NCI-H2081 treated with DMSO at 0.1 percent for 48 hours (cell line): ENCODE measurements at places on chromosomes 11 and 22.

DNA sequence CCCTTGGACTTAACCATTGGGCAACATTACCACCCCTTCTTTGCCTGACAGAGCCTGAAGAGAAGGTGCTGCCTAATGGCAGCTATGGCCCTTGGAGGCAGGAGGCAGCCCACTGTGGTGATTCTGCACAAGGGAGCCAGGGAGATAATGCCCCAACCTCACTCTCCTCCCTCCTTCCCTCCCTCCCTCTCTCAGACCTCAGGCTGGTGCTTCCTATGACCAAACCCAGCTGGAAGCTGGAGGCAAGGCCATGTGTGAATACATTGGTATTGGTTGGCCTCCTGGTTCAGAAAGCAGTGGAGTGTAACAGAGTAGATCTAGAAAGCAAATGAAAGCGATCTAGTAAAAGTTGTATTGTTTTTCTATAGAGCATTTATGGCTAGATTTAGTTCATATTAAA is 233.1 kb downstream of the CSNK2A3 start:
- DNase-seq: no peak

GRCh38 chr22:24525416-24526037 is 29.4 kb downstream of the GUCD1 start:
- DNase-seq: no peak

DNA sequence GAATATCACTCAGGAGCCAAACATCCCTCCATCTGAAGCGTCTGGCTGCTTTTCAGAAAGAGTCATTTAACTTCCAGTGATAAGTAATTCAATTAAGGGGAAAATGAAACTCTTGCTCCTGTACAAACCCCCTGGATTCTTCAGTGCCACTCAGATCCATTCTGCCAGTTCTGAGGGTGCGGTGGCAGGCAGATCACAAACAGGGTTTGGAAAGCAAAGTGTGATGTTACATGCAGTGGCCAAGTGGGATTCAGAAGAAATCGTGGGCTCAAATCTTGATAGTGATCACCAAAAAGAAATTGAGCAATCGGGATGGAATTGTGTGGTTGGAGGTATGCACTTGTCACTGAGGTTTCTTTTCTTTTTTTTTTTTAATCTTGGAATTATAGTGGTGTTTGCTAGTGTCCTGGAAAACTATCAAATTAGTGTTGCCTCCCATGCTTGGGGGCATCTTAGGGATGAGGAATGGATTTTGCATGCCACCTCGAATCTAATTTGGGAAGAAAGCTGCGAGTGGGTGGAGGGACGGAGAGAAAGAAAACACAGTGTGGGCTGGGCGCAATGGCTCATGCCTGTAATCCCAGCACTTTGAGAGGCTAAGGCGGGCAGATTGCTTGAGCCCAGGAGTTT is 22.5 kb upstream of the RTL6 start:
- no peak for DNase-seq

- no peak for DNase-seq
Observed at GRCh38 chr22:50739894-50740293, 1.9 kb downstream of the ACR start.

DNA sequence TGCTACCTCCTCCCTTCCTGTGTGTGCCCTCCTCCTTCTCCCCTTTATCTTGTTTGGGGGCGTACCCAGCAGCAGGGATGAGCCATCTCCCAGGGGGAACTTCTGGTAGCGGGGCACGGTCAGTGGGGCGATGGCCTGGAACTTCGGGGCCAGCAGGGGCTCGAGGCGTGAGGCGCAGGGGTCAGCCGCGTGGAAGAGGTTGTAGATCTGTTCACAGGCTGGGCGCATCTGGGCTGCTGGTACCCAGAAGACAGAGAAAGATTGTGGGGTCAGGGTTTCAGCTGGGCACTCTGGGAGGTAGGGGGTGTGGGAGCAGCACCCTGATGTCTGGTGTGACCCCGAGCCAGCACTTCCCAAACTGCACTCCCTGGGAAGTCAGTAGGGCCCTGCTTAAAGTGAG is 9.1 kb downstream of the PITPNM1 start:
- no peak for DNase-seq

GRCh38 chr11:73983741-73984538 is 1.3 kb upstream of the UCP2 start:
- no peak for DNase-seq

DNA sequence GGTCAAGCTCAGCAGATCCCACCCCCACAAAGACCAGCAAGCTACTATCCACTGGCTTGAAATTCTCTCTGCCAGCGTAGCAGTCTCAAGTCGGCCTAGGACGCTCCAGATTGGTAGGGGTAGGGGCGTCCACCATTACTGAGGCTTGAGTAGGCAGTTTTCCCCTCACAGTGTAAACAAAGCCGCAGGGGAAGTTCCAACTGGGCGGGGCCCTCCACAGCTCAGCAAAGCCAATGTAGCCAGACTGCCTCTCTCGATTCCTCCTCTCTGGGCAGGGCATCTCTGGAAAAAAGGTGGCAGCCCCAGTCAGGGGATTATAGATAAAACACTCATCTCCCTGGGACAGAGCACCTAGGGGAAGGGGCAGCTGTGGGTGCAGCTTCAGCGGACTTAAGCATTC is 1064.9 kb upstream of the TENM4 start:
- DNase-seq: no peak

DNA sequence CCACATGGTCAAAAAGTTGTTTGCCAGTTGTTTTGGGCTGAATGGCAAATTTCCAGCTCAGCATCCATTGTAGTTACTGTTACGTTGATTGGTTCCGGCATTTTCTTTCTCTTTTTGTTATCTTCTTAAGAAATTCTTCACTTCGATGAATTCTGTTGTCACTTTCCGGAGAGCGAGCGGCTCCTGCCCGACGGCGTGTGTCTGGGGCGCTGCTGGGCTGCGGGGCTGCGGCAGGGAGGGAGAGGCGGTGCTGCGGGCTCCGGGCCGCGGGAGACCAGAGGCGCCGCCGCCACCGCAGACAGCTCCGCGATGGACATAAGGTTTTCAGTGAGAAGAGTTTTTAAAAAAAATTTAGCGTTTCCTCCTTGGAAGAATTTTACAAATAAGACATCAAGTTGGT is 117.4 kb downstream of the RRM1 start:
- DNase-seq: no peak

DNA sequence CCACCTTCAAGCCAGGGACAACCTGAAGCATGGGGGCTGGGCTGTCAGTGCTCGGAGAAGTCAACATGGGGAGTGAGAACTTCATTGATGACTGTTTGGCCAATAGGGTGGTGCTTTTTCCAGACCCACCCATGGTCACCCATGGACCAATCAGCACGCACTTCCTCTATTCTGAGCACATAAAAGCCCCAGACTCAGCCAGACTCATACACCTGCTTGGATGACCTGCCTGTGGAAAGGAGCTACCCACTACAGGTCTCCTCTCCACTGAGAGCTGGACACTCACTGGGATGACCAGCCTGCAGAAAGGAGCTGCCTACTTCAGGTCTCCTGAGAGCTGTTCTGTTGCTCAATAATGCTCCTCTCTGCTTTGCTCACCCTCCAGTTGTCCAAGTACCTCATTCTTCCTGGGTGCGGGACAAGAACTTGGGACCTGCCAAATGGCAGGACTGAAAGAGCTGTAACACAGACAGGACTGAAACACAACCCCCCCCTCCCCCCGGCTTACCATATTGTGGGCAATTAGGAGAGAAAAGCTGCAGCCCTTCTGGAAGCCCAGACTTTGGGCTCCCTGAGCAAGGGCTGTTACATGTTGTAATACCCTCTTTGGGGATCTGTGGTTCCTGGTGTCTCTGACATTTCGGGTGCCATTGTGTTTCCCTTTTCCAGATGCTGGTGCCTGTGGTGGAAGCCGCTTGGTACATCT is 44.4 kb upstream of the WNT11 start:
- DNase-seq: no peak

DNA sequence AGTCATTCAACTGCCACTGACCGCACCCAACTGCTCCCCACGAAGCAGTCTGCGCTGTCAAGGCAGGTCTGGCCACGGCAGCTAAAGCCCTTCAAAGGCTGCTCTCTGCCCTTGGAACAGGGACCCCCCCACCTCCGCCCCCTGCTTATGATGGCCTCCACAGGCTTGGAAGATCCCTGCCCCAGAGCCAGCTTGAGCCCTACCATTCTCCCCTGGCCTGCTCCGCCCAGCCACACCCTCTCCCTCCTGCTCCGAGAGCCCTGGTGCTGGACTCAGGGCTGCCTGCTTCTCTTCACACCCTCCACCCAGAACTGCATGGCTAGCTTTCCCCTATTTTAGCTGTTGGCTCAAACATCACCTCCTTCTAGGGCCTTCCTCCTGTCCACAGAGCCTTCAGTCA is 19.0 kb downstream of the ZMAT5 start:
- DNase-seq: no peak

DNA sequence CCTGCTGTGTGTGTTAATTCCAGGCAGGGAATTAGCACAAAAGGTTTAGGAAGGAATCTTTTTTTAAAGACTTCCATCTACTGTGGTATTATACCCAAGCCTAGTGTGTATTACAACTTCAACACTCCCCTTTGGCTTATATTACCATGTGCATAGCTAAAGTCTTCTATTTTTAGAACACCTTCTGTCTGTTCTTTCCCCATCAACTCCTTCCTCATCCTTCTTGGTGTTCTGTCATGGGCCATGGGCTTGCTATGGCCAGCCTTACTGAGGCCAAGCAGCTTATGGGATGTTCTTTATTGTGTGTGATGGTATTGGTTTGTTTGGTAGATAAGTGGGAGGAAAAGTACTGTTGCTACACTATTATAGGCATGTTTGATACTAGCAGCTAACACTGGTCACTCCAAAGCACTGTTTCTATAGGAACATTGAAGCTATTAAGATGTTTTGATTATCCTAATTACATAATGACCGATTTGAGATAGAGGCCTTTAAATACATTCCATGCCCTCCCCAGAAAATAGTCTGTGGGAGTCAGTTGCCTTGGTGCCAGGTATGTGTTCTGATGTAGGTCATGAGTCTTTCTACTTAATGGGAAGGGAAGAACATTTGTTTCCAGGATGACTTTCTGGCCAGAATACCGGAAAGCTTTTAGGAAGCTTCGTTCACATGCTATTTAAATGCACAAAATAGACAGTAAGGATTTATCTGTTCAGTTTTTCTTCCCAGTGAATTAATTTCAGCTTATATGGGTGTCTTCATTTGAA is 16.5 kb downstream of the MCAM start:
- DNase-seq: no peak

DNA sequence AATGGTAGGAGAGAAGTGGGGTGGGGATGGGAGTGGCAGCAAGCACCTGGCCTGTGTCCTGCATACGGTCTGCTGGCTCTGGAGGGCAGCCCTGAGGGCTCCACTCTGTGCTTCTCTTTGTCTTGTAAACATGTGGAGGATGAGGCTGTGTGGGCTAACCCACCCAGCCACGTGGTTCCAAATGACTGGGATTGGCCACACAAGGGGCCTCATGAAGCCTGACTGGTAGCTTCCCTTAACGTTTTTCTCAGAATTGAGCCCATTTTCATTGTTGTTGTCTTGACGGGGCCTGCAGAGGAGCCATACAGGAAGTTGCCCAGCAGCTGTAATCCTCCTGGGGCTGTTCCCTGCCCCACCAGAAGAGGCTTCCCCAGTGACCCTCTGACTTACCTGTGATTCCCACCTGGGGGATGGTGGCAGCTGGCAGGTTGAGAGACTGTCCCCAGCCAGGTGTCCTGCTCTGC is 18.0 kb downstream of the DERL3 start:
- DNase-seq: no peak

DNA sequence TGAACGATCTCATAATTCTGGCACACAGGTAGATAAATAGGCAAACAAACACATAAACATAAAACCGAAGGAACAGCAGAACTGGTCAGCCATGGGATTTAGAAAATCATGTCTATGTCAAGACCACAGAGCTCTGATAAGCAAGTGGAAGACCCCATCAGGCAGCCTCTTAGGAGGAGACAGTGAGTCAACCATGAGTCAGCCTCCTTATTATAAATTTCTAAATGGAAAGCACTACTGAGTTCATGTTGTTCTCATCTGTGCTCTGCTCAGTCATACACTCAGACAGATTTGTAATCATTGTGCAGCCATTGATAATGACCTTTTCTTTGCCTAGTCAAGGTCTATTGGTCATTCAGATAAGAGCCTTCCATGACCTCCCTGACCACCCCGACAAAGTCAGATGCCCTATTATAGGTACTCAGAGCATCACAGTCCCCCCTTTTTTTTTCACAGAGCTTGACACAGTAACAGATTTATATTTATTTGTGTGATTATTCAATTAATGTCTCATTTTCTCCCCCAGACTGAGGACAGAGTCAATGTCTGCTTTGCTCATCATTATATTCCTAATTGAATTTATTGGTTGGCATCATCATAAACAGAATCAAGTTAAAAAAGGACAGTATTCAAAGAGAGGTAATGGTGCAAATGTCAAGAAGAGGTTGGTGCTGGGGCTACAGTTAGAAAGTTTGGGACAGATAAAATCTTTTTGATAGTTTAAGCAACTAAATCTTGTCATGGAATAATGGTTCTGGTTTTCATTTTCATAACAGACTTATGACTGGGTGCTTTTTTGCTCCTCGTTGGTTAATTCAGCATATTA is 579.7 kb upstream of the CCDC90B start:
- DNase-seq: no peak

DNA sequence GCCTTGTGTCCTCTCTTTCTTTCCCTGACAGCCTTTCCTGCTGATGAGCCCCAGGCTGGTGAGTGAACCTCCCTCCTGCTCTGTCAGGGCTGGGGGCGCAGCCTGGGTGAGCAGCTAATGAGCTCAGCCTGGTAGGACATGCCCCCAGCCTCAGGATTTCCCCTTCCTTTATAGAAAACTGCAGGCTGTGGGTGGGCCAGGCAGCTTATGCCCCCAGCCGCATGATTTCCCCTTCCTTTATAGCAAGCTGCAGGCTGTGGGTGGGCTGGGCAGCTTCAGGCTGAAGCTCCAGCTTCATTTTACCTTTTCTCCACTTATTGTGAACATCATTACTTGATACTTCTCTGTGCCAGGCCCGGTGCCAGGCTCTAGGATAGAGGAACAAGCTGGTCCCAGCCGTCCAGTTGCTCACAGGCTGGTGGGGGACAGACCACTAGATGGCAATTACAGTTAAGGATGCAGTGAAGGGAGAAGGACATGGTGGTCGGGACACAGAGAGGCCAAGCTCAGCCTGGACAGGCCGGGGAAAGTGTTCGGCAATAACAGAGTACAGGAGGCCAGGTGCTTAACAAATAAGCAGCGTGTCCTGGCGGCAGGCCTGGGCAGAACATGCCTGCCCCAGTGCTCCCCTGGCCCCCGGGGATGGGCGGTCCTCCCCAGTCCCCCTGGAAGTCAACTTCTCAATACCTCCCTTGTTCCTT is 5.3 kb downstream of the LGALS12 start:
- no peak for DNase-seq

DNA sequence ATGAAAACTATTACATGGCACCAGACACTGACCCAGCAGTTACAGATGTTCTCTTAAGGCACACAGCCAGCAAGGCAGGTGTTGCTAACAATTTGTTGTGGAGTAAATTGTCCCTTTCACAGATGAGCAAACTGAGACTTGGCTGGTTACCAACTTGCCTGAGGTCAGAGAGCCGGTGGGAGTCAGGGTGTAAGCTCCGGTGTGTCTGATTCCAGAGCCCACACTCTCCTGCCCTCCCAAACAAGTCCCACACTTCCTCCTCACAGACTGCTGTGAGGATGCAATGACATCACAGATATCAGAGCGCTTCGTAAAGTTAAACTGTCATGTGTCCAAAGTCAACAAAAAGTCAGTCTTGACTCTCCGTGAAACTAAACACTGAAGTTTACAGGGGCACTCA is 12.5 kb downstream of the GDPD5 start:
- DNase-seq: no peak

GRCh38 chr22:39174498-39175352 is 22.2 kb upstream of the CBX7 start:
- no peak for DNase-seq
